ENCODE measurements at places on chromosomes 11 and 22.

DNA sequence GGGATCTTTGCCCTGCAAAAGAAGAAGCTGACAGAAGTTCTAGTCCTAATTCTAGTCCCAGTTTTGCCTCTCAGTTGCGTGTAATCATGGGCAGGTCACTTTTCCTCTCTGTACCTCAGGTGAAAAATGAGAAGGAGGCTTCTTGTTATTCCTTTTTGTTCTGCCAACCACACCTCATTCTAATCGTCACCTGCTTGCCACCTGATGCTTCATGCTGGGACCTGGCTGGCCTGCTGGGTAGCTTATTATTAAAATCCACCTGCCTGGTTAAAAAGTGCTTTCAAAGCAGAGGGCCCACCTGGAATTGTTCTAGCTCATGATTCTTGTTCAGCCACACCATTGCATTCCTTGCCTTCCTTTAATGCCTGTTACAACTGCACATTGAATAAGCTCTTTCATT, 8.4 kb upstream of the ALG8 start:
- no peak for DNase-seq

DNA sequence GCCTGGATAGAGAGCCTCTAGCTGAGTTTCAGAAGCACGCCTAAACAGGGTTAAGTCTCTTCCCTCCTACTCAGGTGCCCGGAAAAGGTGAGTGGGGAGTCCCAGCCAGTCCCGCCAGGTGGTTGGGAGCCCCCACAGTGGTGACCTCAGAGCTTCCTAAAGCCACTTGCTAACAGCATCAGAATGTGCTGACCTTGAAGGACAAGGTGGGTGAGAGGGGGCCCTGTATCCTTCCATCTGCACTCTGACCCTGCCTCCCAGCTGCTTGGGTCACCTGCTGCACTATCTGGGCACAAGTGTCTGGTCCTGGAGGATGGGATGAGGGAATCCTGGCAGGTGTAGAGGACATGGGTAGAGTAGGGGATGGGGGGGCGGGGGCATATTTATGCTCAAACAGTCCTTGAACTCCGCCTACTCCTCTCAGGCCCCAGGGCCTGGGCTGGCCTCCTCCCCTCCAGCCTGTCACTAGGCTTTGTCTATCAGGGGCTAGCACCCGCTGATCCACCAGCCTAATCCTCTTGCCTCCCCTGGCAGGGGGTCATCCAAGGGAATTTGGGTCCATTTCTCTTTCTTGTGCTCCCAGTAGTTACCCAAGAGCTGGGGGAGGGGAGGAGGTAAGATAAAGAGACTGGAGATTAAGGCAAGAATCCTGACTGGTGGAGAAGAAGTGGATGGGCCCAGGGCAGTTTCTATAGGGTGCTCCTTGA, 3.4 kb downstream of the USP2 start:
- no peak for DNase-seq

DNA sequence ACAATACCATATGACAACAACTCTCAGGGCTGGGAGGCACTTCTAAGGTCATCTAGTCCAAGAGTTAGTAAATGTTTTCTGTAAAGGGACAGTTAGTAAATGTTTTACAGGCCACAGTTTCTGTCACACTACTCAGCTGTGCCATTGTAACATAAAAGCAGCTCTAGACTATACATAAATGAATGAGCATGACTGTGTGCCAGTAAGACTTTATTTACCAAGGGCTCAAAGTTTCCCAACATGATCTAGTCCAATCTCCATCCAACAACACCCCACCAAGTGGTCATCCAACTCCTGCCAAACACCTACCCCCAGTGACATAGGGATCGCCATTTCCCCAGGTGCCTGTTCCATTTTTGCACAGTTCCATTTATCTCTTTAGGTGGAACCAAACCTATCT, 12.1 kb downstream of the SERGEF start:
- no peak for DNase-seq

DNA sequence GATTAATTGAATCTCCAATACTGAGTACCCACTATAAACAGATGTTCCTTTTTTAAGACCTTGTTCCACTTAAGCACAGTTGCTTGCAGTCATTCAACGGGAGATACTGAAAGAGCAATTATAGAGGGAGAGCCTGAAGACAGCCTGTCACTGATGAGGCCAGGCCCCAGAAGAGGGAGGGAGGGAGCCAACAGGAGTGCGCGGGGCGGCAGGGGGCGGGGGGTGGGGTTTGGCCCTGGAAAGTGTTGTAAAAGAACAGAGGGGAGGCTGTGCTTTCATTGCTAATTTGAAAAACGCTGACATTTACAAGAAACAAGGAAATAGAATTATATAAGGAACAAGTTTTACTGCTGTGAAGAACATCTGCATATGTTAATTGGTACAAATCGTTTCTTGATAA, 53.1 kb downstream of the MAP6 start:
- DNase-seq: no peak

- DNase-seq: no peak
Measured at GRCh38 chr11:95074792-95075563, 8.3 kb downstream of the SRSF8 start.

GRCh38 chr11:117273550-117274289, 17.4 kb upstream of the BACE1-AS start:
- peak; percentile 92 for DNase-seq

DNA sequence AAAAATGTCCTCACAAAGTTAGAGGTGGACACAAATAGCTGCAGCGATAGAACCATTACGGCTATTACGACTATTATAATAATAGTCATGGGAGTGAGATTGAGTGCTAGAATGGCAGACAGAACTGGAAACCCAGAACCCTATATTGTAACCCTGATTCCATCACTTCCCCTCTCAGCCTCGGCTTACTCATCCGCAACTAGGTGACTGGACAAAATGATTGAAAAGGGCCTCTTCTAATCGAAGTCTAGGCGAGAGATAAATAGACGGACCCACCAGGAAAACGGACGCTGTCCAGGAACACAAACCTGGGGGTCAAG, 629 bp downstream of the PSMA1 start:
- peak; percentile 41 for DNase-seq

DNA sequence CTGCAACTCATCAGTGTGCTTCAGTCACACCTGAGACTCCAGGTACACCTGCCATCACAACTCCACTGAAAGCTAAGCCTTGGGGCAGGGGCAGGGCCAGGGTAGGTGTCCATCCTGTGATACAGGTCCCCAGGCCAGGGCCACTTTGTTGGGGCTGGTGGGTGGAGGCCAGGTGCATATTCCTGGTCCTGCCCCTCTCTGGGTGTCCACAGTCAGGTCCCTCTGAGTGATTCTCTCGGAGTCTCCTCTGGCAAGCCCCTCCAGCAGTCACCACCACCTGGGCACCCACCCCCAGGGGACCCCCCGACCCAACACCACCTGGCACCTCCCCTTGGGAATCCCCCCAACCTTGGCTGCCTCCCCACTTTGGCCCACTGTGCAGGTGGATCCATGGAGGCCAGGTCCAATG, 9.5 kb upstream of the ACR start:
- DNase-seq: no peak

- no peak for DNase-seq
Measured at GRCh38 chr11:62462508-62462892, 43.7 kb downstream of the SCGB1A1 start.

- no peak for DNase-seq
Measured at GRCh38 chr22:39658806-39659463, 88.4 kb downstream of the CACNA1I start.

DNA sequence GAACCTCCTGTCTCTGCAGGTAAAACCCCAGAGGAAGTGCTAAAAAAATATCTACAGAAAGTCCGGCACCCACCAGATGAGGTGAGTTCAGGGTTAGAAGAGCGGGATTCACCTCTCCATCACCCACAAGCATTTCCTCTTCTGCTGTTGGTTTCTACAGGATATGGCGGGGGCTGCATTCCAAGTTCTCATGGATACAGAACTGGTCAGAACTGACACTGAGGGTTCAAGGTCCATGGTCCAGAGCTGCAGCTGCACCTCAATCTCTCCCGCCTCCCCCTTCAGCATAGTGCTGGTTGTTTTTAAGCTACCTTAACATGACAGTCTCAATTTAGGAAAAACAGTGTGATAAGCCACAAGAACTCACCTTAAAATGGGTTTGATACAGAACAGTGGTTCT, 19.2 kb downstream of the DTX4 start:
- no peak for DNase-seq

- DNase-seq: no peak
Measured at GRCh38 chr11:107860688-107861087, 2.1 kb upstream of the SLC35F2 start.

GRCh38 chr11:69801513-69802335, 17.5 kb downstream of the FGF3 start:
- no peak for DNase-seq

DNA sequence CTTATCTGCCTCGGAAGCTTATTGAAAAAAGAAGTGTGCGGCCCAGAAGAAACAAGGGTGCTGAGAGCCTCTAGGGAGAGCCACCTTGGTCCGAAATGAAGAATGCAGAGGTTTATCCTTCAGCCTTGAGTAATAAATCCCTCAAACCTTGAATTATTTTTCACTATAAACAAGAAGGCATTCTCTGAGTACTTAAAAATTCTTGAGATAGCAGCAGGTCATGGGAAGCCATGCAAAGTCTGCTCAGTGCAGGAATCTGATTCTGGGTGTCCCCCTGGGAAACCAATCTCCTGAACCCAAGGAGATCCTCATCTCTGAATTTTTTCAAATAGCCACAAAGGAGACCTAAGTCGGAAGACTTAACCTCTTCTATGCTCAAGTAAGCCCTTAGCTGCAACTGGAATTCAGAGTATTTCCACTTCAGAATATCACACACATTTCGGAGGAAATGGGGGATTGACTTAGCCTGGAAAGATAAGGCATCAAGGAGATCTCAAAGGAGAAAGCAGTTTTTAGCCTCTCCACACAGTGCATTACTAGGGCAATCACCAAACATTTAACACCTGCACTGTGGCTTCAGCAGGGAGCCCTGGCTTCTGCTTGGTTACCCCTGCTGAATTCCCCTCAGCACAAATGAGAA, 365.0 kb downstream of the ETS1 start:
- DNase-seq: peak; percentile 33

DNA sequence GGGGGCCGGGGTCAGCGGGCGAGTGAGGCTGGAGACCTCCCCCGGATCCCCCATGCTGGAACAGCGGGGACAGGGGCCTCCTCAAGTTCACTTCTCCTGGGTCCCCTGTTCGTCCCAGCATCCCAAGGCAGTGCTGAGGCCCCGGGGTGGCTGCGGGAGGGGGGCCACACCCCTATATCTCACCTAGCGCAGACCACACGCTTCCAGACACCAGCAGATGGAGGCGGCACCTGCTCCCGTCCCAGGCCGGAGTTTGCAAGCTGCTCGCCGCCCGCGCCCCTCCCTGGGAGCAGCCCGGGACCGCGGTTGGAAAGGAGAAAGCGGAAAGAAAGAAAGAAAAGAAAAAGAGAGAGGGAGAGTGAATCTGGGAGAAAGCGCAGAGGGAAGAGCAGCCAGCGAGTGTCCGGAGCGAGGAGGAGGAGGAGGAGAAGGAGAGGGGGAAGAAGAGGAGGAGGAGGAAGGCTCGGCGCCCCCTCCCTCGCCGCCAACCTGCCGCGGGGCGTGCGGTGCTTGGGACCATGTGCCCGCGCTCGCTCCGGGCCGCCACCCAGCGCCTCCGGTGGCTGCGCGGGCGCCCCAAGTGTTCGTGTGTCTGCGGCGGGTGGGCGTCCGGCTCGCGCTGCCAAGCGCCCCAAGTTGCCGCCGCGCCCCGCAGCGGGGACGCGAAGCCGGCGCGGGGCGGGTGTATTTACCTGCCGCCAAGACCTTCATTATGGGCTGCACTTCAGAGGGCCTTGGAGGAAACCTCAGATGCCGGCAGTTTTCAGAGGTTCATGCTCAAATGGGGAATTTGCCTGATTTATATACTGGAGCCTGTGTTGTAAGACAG, at the start of gene LIF:
Gene LIF (minus strand): TSS at position 775 of the 829 bp plus-strand sequence. CDS start 64 bp downstream, at position 711.
- DNase-seq: peak; percentile 86

GRCh38 chr11:61893981-61894380, 2.6 kb upstream of the FADS3 start:
- DNase-seq: peak; percentile 94

DNA sequence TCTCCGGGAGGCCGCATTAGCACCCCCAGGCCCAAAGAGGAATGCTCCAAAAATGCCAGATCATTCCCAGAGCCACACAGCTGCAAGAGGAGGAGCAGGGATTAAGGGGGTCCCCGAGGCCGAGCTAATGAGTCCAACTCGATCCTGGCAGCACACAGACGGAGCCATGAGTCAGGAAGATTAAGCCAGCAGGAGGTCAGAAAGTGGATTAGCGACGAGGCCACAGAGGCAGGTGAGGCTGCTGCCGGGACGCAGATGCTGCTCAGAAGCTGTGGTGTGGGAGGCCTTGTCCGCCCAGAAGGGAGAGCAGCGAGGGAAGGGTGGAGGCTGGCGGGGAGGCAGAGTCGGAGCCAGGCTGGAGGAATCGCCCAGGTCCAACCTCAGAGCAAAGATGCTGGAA, 120.5 kb downstream of the SHANK2 start:
- DNase-seq: no peak

GRCh38 chr11:19419808-19420207, 179.1 kb upstream of the E2F8 start:
- peak; percentile 83 for DNase-seq

GRCh38 chr11:27894552-27894951, 194.3 kb upstream of the BDNF start:
- DNase-seq: no peak

Data from IMR-90 (cell line).